Stimulated activated CD8-positive, alpha-beta memory T cell treated with anti-CD3 and anti-CD28 coated beads, Interleukin-4, amount 100 ng/mL, for 1 hour (primary cell): ENCODE measurements at places on chromosomes 12 and 14.

- DNase-seq, result no peak
Observed at GRCh38 chr14:23380197-23380914, 3.5 kb downstream of the CMTM5 start.

DNA sequence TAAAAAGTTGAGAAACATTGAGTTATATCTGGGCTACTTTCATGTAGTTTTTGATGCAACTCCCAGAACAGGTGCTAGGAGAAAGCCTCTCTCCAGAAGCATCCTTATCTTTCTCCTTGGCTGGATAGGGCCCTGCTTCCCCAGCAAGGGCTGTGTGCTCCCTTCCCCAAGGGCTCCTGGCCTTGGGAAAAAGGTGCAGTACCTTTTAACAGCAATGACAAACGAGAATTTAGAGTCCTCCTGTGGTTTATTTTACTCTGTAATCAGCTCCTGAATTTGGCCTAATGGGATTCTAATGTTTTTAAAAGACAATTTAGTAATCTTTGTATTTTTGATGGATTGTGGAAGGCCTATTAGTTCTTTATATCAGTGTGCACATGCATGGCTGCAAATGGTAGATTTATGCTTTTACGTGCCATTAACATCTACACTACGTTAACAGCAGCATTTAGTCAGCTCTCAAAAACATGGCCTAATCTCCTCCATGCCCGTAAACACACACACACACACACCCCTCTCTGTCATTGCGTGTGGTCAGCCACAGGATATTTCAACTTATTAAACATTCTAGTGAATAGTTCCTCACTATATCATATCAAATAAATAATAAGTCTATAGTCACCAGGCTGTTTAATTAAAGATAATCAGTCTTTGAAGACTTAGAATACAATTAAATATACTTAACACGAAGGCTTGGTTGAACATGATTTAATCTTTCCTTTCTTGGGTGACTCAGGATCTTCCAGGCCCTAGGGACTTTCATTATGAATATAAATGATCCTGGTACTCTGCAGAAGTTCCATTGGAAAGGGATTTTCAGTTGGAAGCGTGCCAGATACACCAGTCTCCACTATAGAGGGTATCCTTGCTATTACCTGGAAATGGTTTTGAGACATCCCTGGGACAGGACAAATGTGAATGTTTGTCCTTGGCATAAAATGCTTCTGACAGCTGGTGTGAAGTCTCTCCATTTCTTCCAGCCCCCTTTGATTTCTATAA, 181.4 kb upstream of the PWP1 start:
- no peak for DNase-seq

DNA sequence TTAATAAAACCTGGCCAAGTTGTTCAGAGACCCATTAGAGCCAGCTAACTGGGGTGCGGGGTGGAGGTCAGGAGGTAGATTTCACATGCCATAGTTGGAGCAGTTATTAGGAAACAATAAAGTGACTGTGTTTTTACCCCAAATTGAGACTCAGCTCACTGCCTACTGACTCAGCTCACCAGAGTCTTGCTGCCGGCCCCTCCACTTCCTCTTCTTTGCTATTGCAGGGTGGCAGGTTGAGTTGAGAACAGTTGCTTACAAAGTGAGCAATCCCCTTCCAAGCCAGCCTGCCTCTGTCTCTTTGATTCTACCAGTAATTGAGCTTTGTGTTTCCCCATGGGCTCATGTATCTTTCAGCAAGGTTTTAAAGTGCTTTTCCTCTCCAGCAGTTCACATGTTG, 12.9 kb downstream of the ST8SIA1 start:
- DNase-seq, result no peak

- DNase-seq, result no peak
Observed at GRCh38 chr12:3725388-3726115, 27.4 kb downstream of the CRACR2A start.

- DNase-seq, result no peak
Observed at GRCh38 chr12:3999904-4000303, 126.7 kb upstream of the PARP11 start.

- DNase-seq, result no peak
Observed at GRCh38 chr14:96953087-96953874, 156.1 kb downstream of the VRK1 start.

DNA sequence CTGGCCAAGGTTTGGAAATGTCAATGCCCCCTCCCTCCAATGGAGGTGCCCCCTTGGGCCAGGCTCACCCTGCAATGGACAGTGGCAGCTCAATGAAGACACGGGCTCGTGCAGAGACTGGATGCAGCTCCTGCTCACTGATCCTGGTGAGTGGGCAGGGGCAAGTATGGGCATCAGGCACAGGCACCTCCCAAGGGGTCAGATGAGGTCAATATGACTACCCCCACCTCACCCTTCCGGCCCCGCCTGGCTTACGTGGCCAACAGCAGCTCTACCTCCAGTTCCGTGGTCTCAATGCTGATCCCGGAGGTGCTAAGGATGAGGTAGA, 13.6 kb downstream of the ITGA7 start:
- DNase-seq, result no peak

DNA sequence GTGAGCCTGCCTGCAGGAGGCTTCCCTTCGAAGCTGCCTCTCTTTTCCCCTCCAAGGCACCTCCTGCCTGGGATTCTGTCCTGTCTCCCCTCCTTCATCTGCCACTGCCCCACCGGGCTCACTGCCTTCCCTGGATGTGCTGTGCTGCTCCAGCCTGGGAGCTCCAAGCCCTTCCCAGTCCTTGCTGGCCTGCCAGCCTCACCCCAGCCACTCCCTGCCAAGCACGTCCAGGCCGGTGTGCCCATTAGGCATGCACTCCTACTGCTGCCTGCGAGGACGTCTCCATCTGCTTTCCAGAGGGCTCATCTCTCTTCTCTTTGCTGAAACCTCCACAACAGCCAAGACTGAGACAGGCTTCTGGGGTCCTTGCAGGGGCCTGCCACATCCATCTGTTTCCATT, 8.4 kb upstream of the SLC25A47 start:
- no peak for DNase-seq

DNA sequence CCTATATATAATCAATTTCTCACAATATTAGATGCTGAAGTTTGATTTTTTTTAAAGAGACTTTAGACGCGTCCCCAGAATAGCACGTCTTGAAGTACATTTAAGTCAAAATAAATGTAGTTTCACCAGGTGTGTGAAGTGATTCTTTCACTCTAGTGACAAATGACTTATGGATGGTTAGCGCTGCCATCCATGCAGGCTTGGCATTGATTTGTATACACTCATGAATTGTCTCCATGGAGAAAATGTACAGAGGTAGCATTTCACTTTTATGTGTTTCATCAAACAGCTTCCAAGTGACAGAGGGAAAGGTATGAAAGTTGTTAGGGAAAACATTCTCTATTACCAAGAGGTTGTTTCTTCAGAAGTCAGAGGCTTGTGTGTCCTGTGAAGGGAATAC, 360.8 kb downstream of the PDZRN4 start:
- DNase-seq, result no peak

DNA sequence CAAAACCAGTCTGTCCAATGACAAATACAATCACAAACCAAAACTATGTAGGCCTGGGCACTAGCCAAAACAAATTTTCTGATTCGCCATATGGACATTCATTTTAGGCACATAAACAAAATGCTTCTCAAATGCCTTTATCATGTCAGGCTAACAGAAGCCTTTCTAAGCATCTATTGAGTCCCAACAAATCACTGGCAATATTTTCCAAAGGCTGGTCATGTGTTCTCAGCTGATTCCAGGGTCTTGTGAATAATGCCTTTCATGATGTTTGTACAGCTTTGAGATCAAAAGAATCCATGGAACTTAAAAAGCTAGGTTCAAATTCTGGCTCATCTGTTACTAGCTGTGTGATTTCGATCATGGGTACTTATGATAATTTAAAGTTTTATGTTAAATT, 16.1 kb downstream of the FSCB start:
- DNase-seq, result no peak

- no peak for DNase-seq
Observed at GRCh38 chr12:94689002-94689645, 38.8 kb upstream of the TMCC3 start.

GRCh38 chr12:131694116-131694838, 16.6 kb upstream of the SFSWAP start:
- DNase-seq, result no peak

- no peak for DNase-seq
Observed at GRCh38 chr12:70252832-70253231, 9.6 kb downstream of the CNOT2 start.

DNA sequence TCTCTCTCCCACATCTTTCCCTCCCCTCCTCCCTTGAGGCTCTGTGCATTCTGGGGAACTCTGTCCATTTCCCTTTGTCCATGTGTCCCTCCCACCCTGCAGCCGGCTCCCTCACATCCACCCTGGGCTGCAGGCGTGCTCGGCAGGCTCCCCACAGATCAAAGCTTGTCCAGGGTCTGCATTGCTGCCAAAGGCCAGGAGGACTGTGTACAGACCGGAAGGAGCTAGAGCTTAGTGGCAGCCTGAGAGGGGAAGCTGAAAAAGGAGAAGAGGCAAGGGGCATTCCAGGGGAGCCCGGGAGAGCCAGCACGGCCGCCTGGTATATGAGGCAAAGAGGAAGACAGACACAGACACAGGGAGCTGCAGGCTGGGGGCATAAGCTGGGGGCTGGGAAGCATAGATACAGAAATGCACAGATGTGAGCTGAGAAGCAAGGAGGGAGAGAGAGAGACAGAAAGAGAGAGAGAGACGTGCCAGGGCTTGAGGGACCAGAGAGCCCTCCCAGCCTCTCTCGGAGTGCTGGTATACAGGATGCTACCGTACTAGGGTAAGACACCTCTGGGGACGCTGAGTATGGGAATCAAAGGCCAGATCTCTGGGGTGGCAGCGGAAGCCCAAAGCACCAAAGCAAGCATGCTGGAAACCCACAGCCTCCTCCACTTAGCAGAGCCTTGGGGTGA, 3.3 kb downstream of the CD4 start:
- no peak for DNase-seq

- no peak for DNase-seq
Observed at GRCh38 chr12:30169839-30170591, 386.3 kb upstream of the TMTC1 start.

DNA sequence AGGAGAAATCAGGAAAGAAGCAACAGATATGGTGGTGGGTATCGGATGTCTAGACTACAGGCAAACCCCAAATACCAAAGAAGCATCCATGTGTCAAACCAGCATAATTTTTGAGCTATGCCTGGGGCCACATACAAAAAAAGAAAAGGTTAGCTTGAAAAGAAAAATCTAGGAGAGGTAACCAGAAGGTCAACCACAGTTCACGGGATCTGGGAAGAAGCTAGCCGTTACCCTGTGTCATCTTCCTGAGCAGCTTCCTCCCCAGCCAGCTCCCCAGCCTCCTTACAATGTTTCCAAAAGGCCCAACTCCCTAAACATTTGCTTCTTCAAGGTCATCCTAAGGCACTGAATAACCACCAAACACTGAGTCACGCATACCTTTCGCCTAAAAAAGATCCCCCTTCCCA, 3.1 kb downstream of the SINHCAF start:
- no peak for DNase-seq

GRCh38 chr12:45646851-45647581, 82.5 kb upstream of the ARID2 start:
- DNase-seq, result no peak

- DNase-seq, result no peak
Observed at GRCh38 chr14:23121361-23121771, 2.3 kb upstream of the CEBPE start.

DNA sequence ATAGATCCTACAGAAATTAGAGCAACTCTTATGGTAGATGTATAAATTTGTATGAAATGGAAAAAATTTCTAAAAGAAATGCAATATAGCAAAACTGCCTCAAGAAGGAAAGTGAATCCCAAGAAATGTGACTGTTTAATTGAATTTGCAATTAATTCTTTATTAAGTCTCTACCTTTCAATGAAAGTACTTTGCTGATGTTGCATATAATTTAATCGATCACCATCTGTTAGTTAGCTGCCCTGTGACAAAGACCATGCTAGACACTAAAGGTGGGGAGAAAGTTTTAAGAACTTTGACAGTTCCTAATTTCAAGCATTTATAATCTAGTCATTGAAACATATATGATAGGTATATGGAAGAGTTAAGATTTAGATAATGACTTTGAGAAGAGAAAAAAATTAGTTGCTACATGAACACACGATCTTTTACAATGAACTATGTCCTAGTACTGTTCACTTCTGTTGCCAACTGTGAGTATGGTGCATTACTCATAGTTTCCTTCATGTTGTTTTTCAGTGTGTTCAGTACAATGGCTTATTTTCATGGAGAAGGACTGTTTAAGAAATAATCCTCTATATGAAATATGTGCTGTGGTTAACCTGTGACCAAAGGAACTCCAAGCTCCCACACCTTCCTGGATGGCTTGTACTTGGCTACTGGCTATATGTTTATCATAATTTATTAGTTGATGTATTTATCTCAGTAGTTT, 128.4 kb downstream of the METTL25 start:
- DNase-seq, result no peak

DNA sequence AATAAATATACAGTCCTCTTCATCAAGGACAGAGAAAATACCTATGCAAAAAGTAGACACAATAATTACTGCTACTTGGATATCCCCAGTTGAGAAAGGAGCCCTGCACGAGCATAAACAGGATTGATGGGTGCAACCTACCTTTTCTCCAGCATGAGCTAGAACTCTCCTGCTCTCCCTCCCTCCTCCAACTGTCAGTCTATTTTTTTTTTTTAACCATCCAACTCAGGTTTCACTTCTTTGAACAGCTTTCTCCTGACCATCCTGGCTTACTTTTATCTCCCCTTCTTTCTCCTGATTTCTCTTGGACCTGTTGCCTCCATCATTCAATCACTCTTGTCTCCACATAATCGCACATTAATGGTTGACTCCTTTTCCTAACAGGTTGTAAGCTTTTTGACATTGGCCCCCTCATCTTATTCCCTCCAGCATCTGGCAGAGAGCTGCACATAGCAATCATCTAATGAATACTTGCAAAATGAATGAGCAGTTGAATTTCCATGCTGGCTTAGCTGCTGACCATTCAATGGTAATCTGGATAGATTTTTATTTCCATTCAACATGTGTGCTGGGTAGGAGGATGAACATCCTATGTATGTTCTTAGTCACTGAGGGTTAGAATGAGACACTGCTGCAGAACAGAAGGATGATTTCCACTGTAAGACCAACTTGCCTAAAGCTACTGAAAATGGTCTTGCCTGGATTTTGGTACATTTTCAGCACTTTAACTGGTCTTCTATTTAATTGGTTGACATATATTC, 24.4 kb downstream of the MYBPC1 start:
- DNase-seq, result no peak

DNA sequence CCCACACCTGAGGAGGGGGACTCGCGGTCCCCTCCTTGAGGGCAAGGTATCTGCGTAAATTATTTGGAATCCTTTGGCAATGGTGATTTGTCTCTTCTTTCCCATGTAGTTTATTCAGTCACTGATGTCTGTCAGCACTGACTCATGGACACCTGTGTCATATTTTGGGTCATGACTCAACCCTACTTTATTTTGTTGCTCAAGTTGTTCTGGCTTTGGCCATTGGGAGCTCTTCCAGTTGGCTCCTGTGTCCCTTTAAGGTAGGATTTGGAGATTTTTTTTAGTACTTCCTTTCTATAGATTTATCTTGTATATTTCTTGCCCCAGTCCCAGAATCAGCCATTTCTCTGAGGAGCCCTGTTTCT, 47.4 kb upstream of the C14orf180 start:
- DNase-seq, result no peak
